Naive thymus-derived CD4-positive, alpha-beta T cell (primary cell): ENCODE measurements at places on chromosomes 7 and 10. TPM values are rescaled to one million over a fixed set of nuclear protein-coding genes. Genes with fewer than 3 reads are reported as not detected.

- no peaks in the 10 kb centered on the region for H3K36me3 ChIP-seq
- H3K4me1 ChIP-seq: no peaks in the 10 kb centered on the region
- no peak for DNase-seq
These were observed 266.2 kb upstream of the RNF32 start for GRCh38 chr7:156374335-156374734.

DNA sequence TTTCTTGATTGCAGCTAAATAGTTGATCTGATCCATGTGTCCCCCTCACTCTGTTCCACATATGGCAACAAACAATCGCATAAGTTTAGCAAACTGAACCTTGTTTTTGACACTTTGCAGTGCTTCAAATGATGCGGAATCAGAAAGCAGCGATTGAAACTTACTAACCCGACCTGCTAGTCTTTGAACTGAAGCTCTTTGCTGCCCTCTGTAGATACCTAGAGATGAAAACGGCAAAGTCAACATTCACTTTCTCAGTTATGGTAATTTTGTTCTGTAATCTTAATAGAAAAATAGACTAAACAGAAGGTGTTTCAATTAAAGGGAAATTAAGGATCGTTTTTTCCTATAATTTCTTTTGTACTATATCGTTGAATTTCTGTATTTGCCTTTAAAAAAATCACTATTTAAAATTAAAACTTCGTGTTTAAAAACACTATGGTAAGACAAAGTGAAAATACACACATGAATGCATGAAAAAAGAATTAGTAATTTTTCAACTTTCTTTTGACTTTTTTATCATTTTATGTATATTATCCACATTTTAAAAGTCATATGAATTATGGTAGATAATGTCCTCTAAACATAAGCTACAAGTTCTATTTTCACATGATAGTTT is 276.5 kb downstream of the MAGI2 start:
- no peaks in the 10 kb centered on the region for H3K4me1 ChIP-seq
- no peaks in the 10 kb centered on the region for H3K27me3 ChIP-seq
- no peak for DNase-seq

DNA sequence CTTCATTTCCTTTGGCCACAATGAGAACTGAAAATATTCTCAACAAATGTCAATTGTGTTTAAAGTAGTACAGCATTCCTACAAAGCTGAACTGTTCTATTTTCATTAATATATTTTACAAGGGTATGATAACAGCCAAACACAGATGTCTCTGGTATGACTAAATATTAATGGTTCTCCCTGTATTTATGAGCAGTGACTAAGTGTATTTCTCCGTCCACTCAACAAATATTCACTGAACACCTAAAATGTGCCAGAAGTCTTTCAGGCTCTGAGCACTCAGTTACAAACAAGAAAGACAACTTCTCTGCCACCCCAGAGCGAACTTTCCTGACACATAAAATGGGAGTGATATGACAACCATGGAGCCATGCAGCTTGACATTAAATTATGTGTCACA is 135.6 kb downstream of the VPS41 start:
- H3K4me3 ChIP-seq: no peak overlapping the region
- H3K4me1 ChIP-seq: no peaks in the 10 kb centered on the region
- DNase-seq: no peak
- no peak overlapping the region for H3K27ac ChIP-seq
- H3K27me3 ChIP-seq: no peaks in the 10 kb centered on the region

DNA sequence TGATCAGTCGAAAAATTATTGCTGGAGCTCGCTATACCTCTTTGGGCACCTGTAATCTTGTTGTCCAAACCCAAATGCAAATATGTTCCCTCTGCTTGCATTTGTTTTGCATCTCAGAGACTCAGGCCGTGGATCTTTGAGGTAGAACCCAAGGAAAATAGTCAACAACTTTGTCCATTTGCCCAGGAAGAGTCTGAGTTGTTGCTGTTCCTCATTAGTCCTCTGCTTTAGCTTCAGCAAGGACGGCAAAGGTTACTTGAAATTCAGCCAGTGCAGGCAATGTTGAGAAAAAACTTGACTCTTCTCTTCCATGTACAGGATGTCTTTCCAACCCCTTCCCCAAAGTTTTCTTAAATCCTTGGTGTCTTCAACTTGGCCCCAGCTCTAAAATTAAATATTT is 45.8 kb downstream of the PDK4 start:
- no peak overlapping the region for H3K4me3 ChIP-seq
- no peaks in the 10 kb centered on the region for H3K27me3 ChIP-seq
- no peak for DNase-seq
- H3K36me3 ChIP-seq: no peaks in the 10 kb centered on the region
- H3K27ac ChIP-seq: no peak overlapping the region

DNA sequence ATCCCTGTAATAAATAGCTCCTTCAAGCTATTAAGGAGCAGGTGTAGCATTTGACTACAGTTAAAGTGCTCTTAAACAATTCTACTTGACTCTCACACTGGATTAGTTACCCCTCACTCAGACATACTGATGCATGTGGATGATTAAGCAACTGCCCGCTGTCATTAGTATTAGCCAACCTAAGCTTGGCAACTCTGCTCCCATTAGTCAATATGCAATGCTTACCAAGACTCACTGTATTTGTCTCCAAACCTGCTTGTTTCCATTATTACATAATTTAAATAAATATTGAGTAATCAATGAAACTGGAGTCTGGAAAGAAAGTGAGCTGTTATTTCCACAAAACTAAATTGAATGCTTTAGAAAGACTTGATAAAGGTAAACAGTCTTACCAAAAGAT is 144.0 kb upstream of the ASAH2 start:
- no peaks in the 10 kb centered on the region for H3K36me3 ChIP-seq
- H3K27ac ChIP-seq: no peak overlapping the region
- no peaks in the 10 kb centered on the region for H3K27me3 ChIP-seq
- DNase-seq: no peak
- H3K4me1 ChIP-seq: peaks cover 5% of the 10 kb centered on the region

DNA sequence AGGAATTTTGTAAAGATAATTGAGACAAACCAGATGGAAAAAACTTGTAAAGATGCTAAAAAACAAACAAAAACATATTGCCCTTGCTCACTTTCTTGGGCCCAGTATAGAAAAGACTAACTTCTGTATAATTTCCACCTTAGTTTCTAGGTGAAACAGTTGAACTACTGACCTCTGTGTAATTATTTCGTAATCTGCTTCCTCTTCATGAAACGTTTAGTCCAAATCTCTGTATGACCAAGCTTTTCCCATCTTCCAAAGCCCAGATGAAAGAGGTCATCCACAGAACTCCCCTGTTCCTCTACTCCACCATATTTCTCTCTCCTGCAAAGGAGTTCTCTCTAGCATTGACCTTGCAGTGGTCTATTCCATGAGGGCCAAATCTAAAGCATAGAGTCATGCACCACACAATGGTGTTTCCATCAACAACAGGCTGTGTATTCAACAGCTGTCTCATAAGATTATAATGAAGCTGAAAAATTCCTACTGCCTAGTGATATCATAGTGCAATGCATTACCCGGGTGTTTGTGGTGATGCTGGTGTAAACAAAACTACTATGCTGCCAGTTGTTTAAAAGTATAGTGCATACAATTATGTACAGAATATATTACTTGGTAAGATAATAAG is 647.6 kb downstream of the TNS3 start:
- H3K27me3 ChIP-seq: no peaks in the 10 kb centered on the region
- H3K27ac ChIP-seq: no peak overlapping the region
- no peak overlapping the region for H3K4me3 ChIP-seq
- no peaks in the 10 kb centered on the region for H3K36me3 ChIP-seq
- no peaks in the 10 kb centered on the region for H3K4me1 ChIP-seq
- DNase-seq: no peak

DNA sequence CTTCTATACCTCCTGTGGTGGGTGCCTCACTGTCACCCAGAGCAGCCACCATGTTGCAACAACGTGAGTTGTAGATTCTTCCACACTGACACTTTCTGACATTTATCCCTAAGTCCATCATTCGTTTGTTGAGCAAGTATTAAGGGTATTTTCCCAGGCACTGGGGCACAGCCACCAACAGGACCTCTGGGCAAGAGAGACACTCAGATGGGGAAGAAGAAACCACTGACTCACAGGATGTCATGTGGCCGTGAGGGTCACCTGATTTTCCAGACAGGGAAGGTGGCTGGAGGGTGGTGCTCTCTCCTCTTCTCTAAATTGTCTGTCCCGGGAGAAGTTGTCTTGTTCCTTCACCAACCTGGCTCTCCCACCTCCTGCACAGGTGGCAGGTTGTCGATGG is 51.7 kb upstream of the PPIF start:
- H3K27me3 ChIP-seq: no peaks in the 10 kb centered on the region
- H3K4me3 ChIP-seq: no peak overlapping the region
- no peaks in the 10 kb centered on the region for H3K36me3 ChIP-seq
- H3K27ac ChIP-seq: no peak overlapping the region
- no peak for DNase-seq
- H3K4me1 ChIP-seq: no peaks in the 10 kb centered on the region

DNA sequence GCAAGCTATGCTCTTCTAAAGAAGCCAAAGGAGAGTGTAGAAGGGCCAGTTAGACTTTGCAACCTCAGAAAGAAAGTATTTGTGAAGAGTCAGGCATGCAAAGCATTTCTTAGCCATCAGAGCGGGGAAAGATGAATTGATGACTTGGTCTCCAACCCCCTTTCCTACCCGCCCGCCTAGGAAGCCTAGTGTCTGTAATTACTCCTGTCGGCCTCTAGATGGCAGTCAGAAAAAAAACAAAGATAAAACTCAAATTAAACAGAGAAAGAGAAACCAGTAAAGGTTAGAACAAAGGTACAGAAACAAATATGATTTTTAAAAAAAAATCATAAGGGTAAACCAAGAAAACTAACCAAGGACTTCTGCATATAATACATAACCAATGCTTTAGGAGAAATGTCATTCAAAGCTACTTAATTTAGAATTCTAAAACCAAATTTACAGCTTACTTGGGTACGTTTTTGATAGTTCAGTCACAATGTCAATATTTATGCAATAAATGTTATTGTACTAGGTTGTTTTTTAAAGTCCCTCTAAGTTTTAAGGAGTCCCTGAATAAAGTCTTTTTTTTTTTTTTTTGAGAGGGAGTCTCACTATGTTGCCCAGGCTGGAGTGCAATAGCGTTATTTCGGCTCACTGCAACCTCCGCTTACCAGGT is 97.6 kb downstream of the LYZL1 start:
- H3K4me3 ChIP-seq: no peak overlapping the region
- no peaks in the 10 kb centered on the region for H3K4me1 ChIP-seq
- H3K27ac ChIP-seq: no peak overlapping the region
- no peaks in the 10 kb centered on the region for H3K36me3 ChIP-seq
- peak; percentile 33 for DNase-seq

GRCh38 chr10:8568401-8568800 is 513.9 kb downstream of the GATA3 start:
- H3K36me3 ChIP-seq: no peaks in the 10 kb centered on the region
- DNase-seq: no peak
- H3K4me3 ChIP-seq: no peak overlapping the region
- no peak overlapping the region for H3K27ac ChIP-seq

DNA sequence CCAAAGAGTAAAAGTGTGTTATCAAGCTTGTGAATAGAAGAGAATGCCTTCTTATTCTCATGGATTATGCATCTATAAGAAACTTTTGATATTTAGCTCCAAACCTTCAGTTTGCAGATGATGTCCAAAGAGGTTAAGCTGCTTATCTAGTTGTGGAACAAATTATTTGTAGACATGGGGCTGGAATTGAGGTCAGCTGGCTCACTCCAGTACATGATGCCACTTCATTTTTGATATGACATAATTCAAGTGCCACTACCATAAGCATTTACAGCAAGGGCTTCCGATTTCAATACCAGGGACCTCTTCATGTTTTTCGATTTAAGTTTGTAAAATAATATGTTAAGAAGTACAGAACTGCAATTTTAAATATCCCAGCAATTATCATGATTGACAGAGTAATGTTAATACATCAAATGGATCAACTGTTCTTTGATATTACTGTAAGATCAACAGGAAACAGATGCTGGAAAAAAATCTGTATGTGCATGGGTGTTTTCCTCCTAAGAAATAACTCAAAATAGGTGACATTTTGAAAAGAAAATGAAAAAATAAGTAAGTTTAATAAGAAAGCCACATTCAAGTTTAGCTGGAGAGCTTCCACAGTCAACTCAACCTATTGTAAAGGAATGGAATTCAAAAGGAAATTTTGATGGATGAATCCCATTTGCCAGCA is 12.7 kb downstream of the FAM3C start:
- H3K27me3 ChIP-seq: no peaks in the 10 kb centered on the region
- no peak for DNase-seq
- no peaks in the 10 kb centered on the region for H3K4me1 ChIP-seq
- H3K4me3 ChIP-seq: no peak overlapping the region

DNA sequence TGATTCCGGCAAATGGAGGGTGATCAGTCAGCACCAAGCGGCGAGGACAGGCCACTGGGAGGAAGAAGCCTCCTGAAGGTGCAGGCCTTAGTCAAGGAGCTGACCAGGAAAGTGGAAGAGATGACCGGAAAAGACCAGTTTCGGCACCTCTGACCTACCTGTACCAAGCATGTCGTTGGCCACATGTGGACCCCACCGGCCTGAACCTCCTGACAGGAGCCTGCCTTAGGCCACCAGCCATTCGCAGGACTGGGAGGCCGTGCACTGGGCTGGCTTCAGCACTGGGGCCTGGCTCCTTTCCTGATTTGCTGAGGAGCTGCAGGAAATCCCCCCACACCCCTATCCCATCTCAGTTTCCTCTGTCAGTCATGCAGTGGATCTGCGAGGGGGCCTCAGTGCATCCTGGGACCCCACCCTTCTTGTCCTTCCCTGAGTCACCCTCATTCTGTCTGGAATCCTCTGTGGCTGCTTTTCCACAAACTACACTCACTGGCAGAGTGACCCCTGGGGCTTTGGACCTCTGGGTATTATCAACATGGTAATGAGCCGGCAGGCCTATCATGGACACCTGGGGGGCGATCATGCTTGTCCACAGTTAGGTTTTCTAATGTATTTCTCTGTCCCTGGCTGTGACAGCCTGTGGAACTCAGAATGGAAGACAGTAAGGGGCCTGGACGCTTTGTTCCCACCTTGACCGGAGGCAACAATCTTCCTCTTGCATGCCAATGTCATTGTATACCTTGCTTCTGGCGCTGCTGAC is 33.0 kb downstream of the RAMP3 start:
- H3K36me3 ChIP-seq: no peaks in the 10 kb centered on the region
- no peak overlapping the region for H3K4me3 ChIP-seq
- DNase-seq: no peak
- H3K27me3 ChIP-seq: no peaks in the 10 kb centered on the region
- no peaks in the 10 kb centered on the region for H3K4me1 ChIP-seq

DNA sequence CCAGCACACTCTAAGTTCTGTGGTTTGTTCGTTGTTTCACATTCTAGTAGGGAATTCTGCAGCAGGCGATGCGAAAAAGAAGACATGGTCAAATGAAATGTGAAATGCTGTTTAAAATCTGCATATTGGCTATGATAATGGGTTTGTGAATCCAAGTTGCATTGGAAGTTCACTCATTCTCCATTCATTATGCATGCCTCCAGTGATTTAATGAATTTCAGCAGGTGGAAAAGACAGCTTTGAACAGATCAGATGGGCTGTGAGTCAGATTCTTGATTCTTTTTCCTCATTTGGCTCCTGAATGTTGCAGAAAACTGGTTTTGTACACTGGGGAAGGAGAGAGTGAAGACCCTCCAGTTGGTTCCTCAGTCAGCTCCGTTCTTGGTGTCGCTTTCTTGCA is 52.1 kb downstream of the PNLIPRP2 start:
- H3K27me3 ChIP-seq: no peaks in the 10 kb centered on the region
- DNase-seq: no peak
- H3K36me3 ChIP-seq: no peaks in the 10 kb centered on the region

GRCh38 chr10:123415523-123415922 is 250.6 kb upstream of the GPR26 start:
- no peaks in the 10 kb centered on the region for H3K4me1 ChIP-seq
- H3K36me3 ChIP-seq: no peaks in the 10 kb centered on the region
- H3K27me3 ChIP-seq: no peaks in the 10 kb centered on the region
- no peak overlapping the region for H3K4me3 ChIP-seq
- DNase-seq: no peak

Gene ADK
- total RNA-seq: 25.0 TPM

Gene SH3PXD2A
- total RNA-seq: 20.5 TPM

Gene NUTM2A
- 1.9 TPM for total RNA-seq

Gene CCDC136
- 6.7 TPM for total RNA-seq

Gene TRIM56
- 49.6 TPM for total RNA-seq
